Stimulated activated CD4-positive, alpha-beta T cell treated with anti-CD3 and anti-CD28 coated beads, Interleukin-15, amount 100 ng/mL, for 1 hour (primary cell): ENCODE measurements at places on chromosomes 6 and 20.

- DNase-seq, result peak; percentile 40
These were observed 136.3 kb downstream of the ZMYND8 start for GRCh38 chr20:47220161-47220582.

DNA sequence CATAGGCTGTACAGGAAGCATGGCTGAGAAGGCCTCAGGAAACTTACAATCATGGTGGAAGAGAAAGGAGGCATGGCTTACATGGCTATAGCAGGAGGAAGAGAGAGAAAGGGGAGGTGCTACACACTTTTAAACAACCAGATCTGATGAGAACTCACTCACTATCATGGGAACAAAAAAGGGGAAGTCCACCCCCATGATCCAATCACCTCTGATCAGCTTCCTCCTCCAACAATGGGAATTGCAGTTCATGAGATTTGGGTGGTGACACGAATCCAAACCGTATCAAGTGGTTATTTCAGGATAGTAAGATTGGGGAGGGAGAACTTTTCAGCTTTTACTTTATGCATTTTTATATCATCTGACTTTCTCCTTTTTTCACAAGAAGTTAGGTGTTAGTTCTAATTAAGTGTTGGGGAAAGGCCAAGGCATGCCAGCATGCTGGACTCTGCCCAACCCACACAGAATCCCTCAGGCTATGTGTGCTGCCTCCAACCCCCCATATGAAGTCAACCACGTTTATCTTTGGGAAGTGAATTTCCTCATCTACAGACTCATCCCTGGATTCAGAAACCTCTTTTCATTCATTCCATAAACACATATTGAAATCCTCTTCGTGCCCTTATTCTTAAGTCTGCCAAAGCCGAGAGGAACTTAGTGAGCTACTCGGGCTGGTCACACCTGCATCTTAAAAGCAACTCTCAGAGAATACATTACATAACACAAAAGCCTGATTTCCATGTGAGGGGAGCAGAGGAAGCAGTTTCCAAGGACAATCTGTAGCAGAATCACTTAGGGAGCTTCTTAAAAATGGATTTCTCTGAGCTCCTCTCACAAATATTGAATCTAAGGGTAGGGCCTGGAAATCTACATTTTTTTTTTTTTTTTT, 16.7 kb upstream of the CLIC5 start:
- DNase-seq, result no peak

DNA sequence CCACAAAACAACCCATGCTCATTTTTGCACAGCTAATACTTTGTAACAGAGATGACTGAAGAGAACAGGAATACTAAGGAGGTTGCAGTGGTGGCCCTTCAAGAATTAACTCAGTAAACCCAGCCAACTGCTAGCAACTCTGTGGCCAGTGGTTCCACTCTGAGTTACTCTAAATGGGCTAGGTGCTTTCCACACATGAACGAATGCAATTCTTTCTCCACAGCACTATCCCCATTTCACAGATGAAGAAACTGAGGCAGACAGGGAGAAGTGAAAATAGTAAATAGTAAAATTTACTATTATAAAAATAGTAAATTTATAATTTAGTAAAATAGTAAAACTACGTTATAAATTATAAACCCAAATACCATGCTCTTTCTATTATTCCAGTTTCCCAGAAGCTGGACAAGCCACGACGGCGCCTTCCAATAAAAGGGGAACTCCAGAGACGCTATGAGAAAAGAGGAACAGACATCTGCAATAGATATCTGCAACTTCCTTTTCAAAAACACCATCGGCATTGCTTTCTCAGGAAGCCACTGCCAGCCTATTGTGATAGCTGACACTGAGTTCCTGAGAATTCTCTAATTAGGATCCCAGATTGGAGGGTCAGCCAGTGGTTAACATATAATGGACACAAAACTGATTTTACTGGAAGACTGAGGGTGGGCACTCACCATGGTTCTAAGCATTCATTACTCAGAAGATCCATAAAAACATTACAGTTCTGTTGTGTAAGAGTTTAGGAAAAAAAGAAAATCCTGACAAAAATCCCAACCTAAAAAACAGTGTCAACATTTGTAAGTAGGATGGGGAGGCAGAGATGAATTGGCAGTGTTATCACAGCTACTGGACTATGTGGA, 16.2 kb downstream of the FKBP1A start:
- DNase-seq, result no peak

DNA sequence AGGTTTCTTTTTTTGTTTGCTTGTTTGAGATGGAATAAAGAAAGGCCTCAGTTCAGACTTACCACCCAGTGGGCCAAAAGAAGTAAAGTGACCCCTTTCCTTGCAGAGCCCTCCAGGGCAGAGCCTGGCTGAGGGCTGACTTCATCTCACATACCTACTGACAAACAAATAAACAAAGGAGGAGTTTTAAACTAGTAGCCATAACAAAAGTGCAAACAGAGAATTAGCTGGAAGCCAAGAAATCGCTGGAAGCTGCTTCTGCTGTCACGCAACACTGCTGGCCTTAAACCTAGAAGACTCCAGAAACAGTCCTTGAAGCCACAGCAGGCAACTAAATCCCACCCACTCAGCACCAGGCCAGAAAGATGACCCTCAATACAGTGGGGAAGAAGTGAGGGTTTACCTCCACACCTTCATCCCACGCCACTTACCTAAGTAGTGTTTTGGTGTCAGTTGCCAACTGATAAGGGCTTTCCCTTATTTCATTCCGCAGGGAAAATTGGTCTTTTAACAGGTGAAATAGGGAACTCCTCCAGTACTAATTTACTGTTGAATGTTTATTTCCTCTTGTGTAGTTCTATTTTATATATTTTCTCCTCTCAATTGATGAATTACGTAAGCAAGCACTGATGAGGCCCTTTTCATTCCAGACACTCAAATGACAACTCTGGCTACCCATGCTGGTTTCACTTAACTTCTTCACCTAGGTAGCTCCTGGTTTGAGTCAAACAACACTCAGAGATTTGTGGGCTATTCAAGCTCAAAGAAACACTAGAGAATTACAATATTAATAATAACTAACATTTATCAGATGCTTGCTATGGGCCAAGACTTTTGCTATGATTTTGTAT, 46.2 kb downstream of the EDN1 start:
- no peak for DNase-seq

GRCh38 chr6:117505311-117505710, 22.8 kb downstream of the DCBLD1 start:
- no peak for DNase-seq

DNA sequence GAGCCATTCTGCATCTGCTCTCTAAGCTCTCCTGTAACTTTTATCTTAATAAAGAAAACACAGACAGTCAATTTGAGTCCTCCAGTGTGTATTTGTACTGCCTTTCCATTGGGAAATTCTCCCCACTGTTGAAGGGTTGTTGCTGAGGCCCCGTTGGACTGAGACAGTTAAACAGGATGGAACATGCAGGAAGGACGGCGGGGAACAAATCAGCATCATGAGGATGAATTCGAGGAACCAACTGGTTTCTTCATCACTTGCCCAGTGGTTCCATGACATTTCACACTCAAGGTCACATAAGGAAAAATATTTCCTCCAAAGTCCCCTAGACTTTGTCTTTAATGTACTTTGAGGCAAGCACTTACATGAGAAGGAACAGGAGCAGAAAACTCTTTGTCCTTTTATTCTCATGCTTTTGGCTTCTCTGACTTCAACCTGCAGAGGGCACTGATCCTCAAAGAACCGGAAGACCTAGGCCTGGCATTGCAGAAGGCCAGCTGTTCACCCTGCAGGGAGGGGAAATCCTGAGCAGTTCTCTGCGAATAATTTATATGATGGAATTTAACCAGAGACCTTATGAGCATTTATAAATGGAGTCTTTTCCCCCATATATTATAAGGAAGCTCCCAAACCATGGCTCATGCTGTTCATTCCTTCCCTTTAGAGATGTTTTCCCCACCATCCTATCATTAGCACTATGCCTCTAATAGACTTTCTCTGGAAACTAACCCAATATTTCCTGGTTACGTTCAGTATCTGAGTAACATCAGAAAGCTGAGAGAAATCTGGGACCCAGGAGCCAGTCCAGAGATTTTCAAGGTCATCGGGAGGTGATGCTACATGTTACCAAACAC, 55.2 kb upstream of the ADGRF1 start:
- no peak for DNase-seq

- no peak for DNase-seq
These were observed 145.5 kb upstream of the ZNF217 start for GRCh38 chr20:53738945-53739798.

DNA sequence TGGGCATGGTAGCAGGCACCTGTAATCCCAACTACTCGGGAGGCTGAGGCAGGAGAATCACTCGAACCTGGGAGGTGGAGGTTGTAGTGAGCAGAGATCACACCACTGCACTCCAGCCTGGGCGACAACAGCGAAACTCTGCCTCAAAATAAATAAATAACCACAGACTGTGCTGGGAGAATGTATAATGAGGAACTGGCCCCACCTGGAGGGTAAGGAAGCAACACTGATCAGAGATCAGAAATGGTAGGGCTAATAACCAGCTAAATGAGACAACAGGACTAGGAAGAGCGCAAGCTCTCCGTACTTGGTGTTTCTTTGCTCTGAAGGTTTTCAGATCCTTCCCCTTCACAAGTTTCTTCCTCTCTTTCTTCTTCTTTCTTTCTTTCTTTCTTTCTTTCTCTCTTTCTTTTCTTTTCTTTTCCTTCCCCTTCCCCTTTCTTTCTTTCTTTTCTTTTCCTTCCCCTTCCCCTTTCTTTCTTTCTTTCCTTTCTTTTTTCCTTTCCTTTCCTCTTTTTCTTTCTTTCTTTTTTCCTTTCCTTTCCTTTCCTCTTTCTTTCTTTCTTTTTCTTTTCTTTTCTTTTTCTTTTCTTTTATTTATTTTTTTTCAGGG, 14.6 kb downstream of the CCM2L start:
- DNase-seq, result no peak

GRCh38 chr6:119676961-119677360, 327.4 kb upstream of the MAN1A1 start:
- no peak for DNase-seq

GRCh38 chr6:43035495-43036194, 14.2 kb downstream of the RRP36 start:
- no peak for DNase-seq

- no peak for DNase-seq
These were observed 5.8 kb downstream of the GATA5 start for GRCh38 chr20:62470001-62470400.

- DNase-seq, result no peak
These were observed 41.2 kb upstream of the POLR1H start for GRCh38 chr6:30019819-30020218.

- DNase-seq, result no peak
These were observed 7.7 kb downstream of the TFAP2A start for GRCh38 chr6:10407018-10407673.

DNA sequence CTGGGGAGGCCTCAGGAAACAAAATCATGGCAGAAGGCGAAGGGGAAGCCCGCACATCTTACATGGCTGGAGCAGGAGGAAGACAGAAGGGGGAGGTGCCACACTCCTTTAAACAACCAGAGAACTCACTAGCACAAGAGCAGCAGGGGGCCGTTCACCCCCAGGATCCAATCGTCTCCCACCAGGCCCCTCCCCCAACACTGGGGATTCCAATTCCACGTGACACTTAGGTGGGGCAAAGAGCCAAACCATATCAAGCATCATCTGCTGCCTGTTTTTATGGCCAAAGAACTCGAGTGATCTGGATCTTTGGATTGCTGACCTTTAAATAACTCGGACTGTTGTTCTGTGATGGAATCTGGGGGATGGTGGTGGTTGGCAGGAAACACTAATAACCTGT, 28.0 kb downstream of the PNLDC1 start:
- DNase-seq, result no peak

DNA sequence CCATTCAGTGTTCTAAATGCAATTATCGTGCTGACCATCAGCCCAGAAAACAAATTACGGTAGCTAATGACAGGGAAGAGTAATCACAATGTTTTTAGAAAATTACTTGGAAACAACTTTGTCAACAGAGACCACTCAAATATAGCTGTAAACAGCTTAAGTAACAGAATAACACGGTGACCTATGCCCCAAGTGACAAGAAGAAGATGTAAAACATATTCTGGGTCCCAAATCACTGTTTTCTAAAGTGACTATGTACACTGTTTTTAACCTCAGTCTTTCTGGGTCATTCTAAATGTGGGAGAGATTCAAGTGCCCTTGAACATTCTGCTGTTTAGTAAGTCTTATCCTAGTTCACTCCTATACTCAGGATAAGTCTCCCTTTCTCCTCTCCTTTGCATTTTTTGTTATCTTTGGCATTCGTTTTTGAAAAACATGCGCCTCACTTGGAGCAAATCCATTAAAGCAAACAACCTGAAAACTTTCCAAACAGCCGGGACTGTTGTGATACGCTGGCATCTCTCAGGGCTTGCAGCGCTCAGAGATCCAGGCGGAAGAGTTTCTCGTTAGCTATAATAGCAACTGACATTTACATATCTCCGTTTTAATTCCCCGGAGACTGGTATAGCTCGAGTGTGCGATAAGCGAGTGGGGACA, 114.5 kb upstream of the SOX4 start:
- DNase-seq, result no peak

DNA sequence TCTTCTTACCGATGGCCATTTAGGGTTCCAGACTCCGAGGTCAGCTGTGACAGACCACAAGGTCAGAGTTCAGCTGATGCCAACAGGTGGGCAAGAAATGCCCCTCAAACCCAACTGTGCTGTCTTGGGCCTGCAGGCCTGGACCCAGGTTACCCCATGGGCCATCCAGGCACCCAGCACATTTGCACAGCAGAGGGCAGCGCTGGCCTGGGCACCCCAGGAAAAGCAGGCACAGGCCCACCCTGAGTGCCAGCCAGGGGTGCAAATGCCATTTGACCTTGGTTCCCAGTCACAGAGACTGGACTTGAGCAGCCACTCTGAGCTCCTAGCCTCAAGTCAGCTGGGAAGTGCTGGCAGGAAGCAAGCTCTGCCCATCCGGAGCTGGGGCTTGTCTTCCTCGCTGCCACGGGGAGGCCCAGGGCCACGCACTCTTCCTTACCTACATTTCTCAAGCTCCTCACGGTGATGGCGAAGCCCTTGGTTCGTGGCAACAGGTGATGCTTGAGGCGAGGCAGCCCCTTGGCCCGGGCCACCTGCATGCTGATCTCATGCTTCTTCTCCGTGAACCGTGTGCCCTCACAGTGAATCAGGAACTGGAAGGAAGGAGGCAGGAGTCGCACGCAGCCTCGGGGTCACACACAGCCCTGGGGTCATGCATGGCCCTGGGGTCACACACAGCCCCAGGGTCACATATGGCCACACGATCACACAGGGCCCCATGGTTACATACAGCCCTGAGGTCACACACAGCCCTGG, 120.8 kb downstream of the AGPAT4 start:
- no peak for DNase-seq

DNA sequence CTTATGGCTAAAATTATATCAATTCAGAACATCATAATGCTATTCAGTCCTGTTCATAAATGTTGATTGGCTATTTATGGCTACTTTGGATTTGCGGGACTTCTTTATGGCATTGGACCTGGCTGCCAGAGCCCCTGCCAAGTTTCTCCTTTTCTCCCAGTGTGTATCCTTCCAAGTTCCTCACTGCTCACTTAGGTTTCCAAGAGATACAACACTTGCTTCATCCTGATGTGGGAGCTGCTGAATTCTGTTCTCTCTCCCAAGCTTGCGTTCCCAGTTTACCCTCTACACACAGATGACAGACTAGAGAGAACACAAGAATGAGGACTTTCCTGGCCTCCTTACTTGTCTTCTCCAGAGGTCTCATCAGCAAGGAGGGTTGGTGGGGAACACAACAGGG, 18.4 kb upstream of the DAAM2 start:
- DNase-seq, result no peak

GRCh38 chr20:63163596-63164483, 52.1 kb downstream of the YTHDF1 start:
- no peak for DNase-seq
